ENCODE measurements at places on chromosomes 4 and X.

- no peak for DNase-seq
Measured at GRCh38 chr4:13844740-13845139, 217.2 kb upstream of the BOD1L1 start.

DNA sequence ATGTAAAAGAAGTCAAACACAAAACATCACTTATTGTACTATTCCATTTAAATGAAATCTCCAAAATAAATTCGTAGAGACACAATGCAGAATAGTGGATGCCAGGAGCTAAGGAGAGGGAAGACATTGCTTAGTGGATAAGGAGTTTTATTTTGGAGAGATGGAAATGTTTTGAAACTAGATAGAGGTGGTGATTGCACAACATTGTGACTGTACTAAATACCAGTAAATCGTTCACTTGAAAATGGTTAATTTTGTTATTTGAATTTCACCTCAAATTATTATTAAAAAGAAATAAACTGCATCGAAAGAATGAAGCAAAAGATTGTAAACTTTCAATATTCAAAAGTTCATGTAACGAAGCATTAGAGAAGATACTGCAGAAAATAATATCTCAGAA lies 9.7 kb upstream of the ACSL4 start:
- no peak for DNase-seq

DNA sequence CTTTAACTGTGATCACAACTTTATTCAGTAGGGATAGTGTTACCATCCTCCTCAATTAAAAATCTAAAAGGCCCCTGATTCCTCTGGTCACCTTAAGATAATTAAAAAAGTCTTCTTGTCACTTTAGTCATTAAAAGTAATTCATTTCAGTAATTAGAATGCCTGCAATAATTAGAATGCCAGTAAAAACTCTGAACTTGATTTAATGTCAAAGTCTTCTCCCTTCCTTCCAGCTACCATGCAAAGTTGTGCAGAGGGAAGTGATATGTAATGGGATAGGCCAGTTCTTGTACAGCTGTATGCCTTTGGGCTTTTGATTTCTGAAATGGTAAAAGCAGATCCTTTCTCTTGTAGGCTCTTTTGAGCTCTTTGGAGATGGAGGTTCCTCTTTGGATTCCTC lies 417.2 kb downstream of the ADAM29 start:
- no peak for DNase-seq

DNA sequence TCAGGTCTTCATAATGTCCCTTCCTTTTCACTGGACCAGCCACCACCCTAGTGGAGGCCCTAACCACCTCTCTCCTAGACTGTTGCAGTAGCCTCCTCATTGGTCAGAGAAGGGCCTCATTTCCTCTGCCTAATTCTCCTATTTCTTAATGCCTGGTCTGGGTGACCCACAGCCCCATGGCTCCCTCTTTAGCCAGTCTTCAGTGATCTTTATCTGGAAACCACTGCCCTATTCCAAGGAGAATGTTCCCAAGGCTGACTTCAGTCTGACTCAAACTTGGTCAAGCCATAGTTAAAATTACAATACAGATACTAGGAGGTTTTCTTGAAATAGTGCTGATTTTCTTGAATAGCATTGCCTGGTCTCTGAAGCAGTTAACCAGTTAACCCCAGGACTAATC lies 53.6 kb upstream of the PRPS1 start:
- no peak for DNase-seq

GRCh38 chrX:12866451-12867377 lies at the start of gene TLR7:
TSS of gene TLR7 (plus strand) at chrX:12867072. CDS start at chrX:12867579, 507 bp downstream.
- no peak for DNase-seq

DNA sequence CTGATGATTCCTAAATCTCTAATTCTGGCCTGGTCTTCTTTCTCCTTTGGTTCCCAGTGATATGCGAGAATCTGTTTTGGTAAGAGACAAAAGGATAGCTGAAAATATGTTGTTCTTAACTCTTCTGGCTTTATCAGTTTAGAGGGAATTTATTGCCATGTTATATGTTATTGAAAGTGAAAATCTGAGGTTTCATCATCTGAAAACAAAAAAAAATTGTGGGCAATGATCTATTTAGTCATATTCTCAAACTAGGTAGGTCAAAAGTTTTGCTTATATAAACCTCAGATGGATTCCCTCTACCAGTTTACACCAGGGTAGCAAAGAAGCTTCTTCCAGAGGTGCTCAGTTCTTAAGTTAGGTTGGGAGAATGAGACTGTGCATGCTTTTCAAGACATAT lies 103.6 kb downstream of the ITM2A start:
- no peak for DNase-seq

DNA sequence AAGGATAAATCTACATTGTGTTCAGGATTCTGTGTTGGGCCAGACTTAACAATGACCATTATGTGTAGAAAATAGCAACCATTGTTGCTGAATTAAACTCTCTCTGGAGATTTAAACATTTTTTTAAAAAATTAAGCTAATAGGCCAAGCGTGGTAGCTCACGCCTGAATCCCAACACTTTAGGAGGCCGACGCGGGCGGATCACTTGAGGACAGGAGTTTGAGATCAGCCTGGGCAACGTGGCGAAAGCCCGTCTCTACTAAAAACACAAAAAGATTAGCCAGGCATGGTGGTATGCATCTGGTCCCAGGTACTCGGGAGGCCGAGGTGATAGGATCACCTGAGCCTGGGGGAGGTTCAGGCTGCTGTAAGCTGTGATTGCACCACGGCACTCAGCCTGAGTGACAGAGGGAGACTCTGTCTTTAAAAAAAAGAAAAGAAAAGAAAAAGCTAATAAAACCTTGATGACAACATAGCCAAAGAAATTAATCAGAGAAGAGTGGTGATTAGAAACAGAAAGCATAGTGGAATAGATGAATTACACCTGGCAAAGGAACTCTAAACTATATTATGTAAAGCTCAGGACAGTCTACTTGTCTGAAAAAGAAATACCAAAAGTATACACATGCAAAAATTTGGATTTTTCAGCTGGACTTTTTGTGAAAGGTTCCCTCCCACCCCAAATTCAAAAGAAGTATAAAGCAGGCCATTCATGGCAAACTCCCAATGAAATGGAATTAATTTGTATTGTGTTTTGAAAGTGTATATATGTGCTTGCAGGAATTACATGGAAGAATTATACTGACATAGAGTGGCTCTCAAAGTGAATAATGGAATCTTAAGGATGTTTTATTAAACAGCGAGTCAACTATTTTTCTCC lies 21.9 kb downstream of the PLS3 start:
- no peak for DNase-seq

- no peak for DNase-seq
Measured at GRCh38 chrX:150038986-150039599, 100.8 kb upstream of the EOLA2 start.

DNA sequence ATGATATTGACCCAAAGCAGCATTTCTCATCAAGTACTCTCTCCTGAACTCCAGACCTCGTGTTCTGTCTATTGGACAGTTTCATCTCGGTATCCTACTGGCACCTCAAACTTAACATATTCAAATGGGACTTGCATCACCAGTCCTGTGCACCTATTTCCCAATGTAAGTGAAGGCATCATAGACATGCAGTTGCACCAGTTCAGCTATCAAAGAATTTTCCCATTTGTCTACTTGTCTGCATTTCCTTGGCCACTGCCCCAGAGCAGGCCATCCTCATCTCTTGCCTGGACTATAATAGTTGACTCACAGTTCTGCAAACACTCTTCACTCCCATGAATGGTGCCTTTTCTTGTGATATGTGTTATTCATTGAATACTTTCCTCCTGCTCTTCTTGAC lies 11.3 kb upstream of the LIMCH1 start:
- DNase-seq: no peak

DNA sequence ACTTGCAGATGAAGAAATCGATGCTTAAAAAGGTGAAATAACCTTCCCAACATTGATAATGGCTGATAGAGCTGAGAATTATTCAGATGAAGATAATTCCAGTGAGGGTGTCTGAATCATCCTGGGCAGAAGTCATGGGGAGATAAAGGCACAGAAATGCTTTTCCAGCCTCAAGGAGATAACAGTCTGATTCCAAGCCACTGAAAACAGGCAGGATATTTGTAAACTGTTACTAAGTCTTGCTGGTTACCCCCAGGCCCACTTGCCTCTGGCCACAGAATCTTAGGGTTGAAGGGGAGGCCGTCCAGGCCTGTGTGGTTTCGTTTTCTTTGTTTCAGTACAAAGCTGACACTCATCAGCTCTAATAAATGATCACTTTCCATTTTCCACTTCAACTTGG lies 158.5 kb downstream of the SH3KBP1 start:
- DNase-seq: no peak

GRCh38 chrX:133175605-133176004 lies 42.5 kb downstream of the TFDP3 start:
- DNase-seq: no peak

DNA sequence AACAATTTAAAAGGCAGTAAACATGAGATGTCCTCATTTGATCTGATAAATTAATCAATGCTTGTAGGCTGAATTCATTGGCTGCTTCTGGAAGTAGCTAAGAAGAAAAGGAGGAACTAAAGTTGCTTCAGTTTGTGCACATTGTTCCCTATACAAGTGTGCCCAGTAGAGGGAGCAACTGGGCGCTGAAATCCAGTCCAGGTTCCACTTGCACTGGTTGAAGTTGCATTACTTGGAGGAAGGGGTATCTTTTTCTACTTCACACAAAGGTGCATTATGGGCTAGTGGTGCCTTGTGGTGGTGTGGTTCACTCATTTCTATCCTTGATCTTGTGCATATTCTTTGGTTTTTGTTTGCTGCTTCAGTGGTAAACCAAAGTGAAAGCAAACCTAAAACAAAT lies 67.9 kb upstream of the SOX3 start:
- DNase-seq: no peak

DNA sequence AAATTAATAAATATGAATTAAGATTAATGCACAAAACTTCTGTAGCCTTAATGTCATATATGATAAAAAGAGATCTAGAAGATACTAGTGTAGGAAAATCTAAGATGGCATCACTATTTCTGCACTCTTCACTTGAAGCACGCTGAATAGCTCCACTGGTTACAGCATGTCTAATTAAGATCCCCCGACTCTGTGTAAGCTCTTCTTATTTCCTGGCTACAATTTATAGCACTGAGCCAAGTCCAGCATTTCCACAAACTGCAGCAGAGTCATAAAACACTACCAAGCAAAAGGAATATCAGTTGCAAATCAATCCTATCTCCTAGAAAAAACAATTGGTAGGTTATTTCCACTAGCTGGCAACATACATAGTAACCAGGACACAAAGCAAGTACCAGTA lies 1.3 kb upstream of the CCNA2 start:
- DNase-seq: no peak

- DNase-seq: no peak
Measured at GRCh38 chr4:106529348-106530023, 160.9 kb upstream of the GIMD1 start.

DNA sequence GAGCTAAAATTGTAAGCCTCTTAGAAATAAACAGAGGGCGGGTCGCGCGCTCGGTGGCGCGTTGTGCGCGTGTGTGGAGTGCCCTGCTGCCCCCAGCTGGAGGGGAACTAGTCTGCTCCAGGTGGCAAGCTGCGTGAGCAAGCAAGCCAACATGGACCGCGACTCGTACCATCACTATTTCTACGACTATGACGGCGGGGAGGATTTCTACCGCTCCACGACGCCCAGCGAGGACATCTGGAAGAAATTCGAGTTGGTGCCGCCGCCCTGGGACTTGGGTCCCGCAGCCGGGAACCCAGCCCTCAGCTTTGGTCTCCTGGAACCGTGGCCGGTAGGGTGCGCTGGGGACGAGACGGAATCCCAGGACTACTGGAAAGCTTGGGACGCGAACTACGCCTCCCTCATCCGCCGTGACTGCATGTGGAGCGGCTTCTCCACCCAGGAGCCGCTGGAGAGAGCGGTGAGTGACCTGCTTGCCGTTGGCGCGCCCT lies 66.1 kb downstream of the DNAAF6 start:
- DNase-seq: no peak

- DNase-seq: no peak
Measured at GRCh38 chr4:102807345-102807744, 20.0 kb downstream of the UBE2D3 start.

DNA sequence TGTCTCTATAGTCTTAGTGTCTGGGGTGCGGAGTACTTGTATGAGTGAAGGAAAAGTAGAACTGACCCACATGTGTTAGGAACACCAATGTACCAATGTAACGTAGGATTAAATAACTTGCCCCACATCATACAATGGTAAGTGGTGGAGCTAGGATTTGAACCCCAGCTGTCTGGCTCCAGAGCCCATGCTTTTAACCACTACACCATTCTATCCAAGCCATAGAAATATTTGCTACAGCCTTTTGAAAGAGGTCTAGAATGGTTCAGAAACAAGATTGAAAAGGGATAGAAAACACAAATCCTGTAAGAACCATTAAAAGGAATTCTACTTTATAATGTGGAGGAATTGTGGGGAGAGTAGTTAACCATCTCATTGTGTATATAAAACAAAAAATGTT lies 169.9 kb upstream of the ATP6AP2 start:
- no peak for DNase-seq

GRCh38 chrX:121365572-121366161 lies 318.3 kb downstream of the GLUD2 start:
- no peak for DNase-seq

GRCh38 chrX:38718311-38718710 lies 82.9 kb upstream of the MID1IP1 start:
- no peak for DNase-seq

- no peak for DNase-seq
Measured at GRCh38 chr4:74997948-74998729, 65.2 kb downstream of the PARM1 start.

DNA sequence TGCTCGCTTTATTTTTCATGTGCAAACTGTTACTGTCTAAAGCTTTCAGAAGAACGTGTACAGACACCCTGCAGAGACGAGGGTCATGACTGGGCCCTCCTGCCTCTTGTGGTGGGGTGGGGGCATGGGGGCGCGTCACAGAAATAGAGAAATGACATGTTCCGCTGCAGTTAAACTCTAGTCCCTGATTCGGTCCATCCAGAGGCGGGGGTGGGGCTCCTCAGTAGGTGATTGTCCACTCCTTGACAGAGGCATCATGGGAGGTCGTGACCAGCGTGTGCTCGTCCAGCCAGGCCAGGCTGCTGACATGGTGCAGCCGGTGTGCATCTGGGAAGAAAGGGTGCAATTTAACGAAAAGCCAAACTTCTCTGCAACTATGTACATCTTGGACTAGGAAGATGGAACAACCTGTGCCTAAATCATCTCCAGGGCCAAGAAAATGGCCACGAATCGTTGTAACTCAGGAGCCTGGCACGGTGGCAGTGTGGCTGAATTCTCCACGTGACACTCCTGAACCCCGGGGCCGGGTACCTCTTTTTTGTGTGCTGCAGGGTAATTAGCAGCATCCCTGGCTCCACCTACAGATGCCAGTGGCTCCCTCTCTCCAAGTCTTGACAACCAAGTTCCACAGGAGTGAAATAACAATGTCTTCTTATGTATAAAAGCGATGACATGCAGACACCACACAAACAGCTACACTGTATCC lies 41.3 kb downstream of the WDR1 start:
- peak; percentile 4 for DNase-seq

DNA sequence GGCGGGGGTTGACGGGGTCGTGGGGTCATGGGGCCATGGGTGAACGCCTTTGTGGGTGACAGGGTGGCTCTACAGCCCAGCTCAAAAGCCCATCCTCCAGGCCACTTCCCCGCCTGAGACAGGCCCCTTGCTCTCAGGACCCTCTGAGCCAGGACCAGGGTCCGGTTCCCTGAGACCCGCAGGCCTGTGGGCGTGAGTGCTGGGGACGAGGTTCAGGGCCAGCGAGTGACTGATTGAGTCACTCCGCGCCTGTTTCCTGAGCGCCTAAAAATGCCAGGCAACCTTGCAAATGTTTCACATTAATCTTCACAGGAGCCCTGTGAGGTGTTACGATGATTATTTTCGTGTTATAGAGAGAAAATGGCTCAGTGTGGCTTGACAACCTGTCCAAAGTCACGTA lies 97.8 kb downstream of the ZNF674 start:
- DNase-seq: no peak

All from activated CD4-positive, CD25-positive, alpha-beta regulatory T cell treated with anti-CD3 and anti-CD28 coated beads, Interleukin-2, amount 50 U/mL, for 72 hours (primary cell).